Activated CD8-positive, alpha-beta memory T cell treated with anti-CD3 and anti-CD28 coated beads for 1 hour (primary cell): ENCODE measurements at places on chromosomes 5 and 9.

GRCh38 chr5:135877570-135878155 lies 18.0 kb downstream of the IL9 start:
- no peak for DNase-seq

- DNase-seq = no peak
These were observed 220.8 kb downstream of the PRR16 start for GRCh38 chr5:120684749-120685415.

DNA sequence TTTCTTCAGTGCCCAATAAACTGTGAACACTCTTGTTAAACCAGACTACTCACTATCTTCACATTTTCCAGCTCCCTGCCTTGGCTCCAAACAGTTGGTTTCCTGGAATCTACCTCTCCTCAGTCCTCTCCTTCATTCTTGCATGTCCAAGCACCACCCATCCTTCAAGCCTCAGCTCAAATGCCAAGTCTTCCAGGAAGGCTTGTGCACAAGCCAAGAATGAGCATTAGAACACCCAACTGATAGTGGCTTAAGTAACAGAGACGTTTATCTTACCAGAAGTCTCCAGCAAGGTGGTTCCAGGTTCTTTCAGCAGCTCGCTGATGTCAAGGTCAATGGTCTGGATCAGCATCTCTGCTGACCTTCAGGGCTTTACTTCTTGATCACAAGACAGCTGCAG lies 60.1 kb downstream of the PTPDC1 start:
- no peak for DNase-seq

GRCh38 chr5:92769978-92770377 lies 811.0 kb downstream of the NR2F1-AS1 start:
- no peak for DNase-seq

GRCh38 chr9:4581861-4582565 lies 80.1 kb upstream of the PLPP6 start:
- no peak for DNase-seq
